Tibial artery (tissue), 4 donors: ENCODE measurements at places on chromosomes 7 and 10.
A peak's percentile ranks its signal among the peaks of the same experiment; 100 is the strongest.

DNA sequence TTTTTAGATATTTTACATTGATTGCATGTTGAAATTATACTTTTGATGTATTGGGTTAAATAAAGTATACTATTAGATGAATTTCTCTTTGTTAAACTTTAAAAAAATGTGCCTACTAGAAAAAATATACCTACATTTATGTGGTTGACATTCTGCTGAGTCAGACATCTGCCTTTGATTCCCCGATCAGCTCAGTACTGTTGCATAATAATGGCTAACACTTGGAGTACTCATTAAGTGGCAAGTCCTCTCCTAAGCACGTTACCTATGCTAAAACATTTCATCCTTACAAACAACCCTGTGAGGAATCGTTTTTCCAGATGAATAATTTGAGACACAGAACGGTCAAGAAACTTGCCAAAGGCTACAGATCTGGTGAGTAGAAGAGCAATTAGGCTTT is 14.0 kb upstream of the SEM1 start:
- DNase-seq, result no peak

GRCh38 chr7:53983480-53983879 is 558.7 kb upstream of the VSTM2A start:
- DNase-seq, result no peak

DNA sequence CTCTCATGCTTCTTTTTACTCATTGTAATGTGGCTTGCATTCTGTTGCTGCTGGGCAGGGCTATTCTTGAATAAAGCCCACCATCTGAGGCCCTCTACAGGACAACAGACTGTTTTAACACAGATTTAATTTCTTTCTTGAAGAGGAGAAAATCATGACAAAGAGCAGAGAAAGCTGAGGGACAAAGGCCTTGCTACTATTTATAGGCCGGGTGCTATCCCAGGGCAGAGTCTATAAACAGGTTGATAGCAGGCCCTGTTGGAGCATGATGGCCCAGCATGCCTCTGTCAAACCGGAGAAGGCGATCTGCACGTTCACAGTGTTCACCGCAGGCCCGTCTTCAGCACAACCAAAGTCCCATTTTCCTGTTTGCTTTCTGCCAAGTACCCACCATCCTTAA is 3.0 kb downstream of the VIPR2 start:
- peak; percentile 38 for DNase-seq

- no peak for DNase-seq
Observed at GRCh38 chr10:4107285-4107851, 322.4 kb upstream of the KLF6 start.

DNA sequence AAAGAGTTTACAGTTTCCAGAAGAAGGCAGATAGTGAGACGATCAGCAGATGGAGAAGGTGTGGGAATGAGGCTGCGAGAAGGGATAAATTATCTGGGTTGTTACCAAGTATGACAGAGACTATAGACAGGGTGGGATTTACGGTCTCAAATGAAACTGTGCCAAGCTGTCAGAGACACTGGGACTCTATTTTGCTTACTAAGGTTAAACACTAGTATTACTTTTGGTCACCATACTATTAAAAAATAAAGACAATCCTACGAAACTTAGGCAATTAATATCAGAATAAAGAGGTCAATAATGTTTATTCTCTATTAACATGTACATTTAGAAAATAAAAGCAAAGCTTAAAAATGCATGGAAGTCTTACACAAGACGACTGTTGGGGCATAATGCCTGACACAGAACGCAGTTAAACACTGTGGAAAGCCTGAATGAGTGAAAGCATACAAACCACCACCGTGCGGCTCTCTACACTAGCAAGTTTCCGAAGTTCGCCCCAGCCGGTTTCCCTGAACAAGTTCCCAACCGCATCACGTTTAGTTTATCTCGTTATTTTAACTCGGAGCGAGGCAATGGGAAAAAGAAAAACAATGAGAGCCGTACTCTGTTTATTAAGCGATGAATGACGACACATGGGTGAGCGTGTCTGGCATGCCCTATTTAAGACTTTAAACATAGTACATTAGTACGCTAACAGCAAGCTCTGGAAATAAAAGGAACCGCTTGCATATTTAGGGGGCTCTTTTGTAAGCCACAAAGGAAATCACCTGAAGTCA is 909 bp upstream of the CC2D2B start:
- DNase-seq, result peak; percentile 74

DNA sequence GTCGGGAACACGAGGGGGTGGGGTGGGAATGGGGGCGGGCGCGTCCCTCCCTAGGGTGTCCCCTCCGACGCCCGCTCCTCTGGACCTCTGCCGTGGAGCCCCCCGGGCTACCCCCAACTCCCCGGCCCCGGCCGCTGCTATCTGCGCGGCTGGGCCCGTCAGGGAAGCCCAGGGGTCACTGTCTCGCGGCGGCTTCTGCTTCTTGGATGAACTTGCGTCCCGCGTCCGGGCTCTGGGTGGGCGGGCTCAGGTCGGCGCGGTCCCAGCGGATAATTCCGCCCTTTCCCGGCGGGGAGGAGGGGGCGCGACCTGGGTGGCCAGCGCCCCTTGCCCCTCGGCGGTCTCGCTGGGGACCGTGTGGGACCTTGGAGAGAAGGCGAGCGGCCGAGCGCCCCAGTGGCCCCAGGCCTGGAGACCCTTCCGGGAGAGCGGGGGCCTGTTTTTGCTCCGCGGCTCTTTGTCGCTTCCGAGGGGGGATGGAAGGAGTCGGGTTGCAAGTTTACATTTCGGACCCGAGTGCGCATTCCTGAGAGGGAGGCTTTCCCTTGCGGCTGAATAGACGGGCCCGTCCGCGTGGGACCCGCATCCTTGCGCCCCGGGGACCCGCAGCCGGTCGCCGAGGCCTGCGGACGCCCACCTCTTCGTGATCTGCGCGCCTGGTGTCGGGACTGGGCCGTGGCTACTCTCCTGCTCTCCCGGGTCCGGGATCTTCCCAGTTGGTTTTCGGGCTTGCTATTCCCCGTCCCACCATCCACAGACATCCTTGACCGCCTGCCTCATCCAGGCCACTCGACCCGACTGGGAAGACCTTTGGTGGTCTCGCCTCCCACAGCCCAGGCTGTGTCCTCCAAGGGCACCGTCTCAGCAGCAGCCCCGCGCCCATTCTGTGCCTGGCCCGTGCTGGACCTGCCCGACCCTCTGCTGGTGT is 812 bp downstream of the DOCK1 start:
- DNase-seq, result no peak

DNA sequence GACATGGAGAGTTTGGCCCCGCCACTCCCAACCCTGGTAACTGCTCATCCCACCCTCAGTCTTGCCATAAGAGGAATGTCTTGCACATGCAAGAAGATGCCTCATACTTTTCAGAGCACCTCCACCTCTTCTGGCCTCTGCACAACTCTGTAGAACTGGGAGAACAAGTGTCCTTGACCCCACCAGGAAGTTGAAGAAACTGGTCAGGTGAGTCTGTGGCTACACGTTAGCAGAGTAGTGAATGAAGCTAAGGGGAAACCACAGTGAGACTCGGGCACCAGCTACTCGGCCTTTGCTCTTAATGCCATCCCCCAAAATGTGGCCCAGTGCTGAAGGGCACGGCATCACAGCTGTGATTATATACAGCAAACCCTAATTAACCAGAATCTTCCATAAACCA is 110.1 kb downstream of the ARID5B start:
- no peak for DNase-seq

- DNase-seq, result no peak
Observed at GRCh38 chr7:12570534-12571461, at the start of gene SCIN. SCIN (plus strand) TSS chr7:12570720; CDS start chr7:12570787, 67 bp downstream.

DNA sequence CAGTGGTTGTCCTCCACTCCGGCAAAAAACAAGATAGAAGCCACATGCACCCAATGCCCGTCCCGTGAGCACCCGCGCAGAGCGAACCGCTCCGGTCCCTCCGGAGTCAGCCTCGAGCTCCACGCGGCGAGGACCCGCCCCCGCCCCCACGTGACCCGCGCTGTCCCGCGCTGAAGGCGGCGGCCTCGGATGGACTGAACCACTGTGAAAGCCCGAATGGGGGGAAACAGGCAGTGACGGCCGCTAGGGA is 766 bp upstream of the EIF3B start:
- peak; percentile 84 for DNase-seq

DNA sequence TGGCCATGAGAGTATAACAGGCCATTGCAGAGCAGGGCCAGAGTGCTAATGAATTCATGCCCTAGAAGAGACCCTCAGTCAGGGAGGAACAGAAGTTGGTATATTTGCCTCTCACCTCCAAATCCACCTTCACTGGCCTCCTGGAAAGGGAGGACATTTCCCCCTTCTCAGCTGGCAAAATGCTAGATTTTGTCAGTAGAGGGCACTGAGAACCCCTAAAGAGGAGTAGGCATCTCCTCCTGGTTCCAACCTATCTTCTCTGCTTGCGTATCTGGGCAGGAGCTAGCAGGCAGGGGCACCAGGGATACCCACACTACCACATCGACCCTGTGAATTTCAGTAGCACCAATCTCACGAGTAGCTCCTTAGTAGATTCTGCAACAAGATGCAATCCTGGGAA is 79.8 kb upstream of the GHITM start:
- no peak for DNase-seq

DNA sequence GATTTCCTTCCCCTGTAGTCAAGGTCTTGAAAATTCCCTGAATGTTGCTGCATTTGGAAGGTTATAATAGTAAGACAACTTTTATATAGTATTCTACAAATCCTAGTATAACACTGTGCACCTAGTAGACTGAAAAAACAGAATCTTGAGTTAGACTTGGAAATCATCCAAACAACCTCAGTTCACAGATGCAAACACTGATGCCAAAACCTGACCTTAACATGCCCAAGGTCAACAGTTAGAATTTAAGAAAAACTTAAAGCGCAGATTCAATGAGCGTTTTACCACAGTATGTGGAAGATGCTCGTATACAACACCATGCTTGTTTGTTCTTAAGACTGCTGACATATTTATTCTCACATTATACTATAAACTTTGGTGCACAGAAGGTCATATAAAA is 3.0 kb downstream of the PIP4K2A start:
- DNase-seq, result no peak

GRCh38 chr7:12741951-12742575 is 54.6 kb downstream of the ARL4A start:
- DNase-seq, result no peak

GRCh38 chr10:21138769-21139340 is 241.7 kb upstream of the NEBL start:
- no peak for DNase-seq
